ENCODE measurements at places on chromosomes 7 and 10.

- no peak for DNase-seq
These were observed 587.6 kb upstream of the NRP1 start for GRCh38 chr10:33921970-33922605.

DNA sequence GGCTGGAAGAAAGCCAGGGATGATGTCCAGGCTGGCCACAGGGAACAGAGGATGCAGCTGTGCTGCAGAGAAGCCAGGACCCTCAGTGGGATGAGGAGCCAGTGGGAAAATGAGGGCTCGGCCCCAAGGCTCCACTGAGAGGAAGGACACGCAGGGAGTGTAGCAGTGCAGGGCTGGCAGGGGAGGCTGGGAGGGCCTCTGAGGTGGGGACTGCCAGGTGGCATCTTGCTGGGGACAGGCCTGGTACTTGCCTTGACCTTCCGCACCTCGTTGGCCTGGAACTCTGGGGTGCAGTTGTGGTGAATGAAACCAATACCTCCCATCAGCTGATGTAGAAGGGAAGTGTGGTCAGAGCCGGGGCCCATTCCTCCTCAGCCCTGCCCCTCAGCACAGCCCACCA lies 9.2 kb downstream of the IMPDH1 start:
- no peak for DNase-seq

GRCh38 chr7:155787171-155787851 lies 25.0 kb downstream of the SHH start:
- no peak for DNase-seq

- DNase-seq, result no peak
These were observed 30.8 kb downstream of the GRID1 start for GRCh38 chr10:86335831-86336230.

DNA sequence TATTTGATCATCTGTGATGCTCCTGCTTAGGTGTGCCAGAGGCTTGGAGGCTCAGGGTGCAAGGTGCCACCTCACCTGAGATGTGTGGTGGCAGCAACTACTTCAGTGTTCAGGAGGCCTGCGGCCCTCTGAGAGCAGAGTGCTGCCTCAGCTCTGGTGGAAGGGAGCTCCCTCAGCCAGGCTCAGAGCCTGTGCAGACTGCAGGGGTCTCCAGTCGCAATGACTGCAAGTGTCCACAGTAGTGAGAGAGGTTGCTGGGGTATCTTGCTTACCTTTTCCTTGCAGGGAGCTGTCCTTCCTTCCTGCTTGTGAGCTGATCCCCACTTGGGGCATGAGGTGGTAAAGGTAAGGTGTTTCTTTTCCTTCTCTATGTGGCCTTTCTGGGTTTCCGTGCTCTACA lies 131.0 kb upstream of the GAD2 start:
- no peak for DNase-seq

GRCh38 chr10:78404296-78404695 lies 370.6 kb downstream of the RPS24 start:
- DNase-seq, result no peak

- no peak for DNase-seq
These were observed 599.6 kb downstream of the INHBA start for GRCh38 chr7:41103331-41103730.

DNA sequence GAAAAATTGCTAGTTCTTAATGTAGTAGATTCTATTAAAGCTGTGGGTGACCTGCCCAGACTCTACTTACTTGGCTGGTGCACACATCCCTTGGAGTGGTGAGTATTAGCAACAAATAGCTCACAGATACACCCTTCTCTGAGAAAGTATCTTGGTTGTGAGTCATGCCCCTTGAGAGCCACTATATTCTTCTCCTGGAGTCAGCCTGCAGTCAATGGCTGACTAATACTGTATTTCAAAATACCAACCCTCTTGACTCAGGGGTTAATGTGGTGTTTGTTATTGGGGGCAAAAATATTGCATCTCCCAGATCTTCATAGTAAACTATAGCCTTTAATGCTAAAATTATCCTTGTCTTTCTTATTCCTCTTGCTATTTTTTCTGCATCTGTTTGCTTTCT lies 354.9 kb downstream of the BMPER start:
- DNase-seq, result no peak

- no peak for DNase-seq
These were observed 706 bp downstream of the TBATA start for GRCh38 chr10:70784471-70784870.

DNA sequence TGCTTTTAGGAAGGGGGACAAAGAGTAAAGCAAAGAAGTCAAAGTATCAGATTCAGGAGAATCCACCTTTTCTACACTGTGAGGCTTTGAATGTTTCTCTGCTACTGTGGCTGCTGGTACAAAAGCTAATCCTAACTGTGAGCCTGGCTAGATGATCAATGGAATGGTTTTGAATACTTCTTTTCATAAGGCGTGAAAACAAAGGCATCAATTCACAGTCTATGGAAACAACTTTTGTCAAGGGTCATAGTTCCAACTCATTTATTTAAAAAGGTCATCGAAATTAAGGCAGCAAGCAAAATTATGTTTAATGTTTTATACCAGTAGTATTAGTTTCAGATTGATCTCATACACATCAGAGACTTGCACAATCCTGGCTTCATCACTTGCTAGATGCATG lies 118.1 kb downstream of the CTTNBP2 start:
- DNase-seq, result no peak

- peak; percentile 36 for DNase-seq
These were observed at the start of gene DKK1 for GRCh38 chr10:52313933-52314821. TSS of gene DKK1 (plus strand) at chr10:52314281. CDS start at chr10:52314435, 154 bp downstream.

GRCh38 chr7:22445140-22445743 lies 54.7 kb downstream of the STEAP1B start:
- no peak for DNase-seq

- DNase-seq, result peak; percentile 17
These were observed 33.8 kb upstream of the ATXN7L1 start for GRCh38 chr7:105910172-105910571.

GRCh38 chr10:110361800-110362456 lies 57.2 kb upstream of the SMNDC1 start:
- DNase-seq, result peak; percentile 84

DNA sequence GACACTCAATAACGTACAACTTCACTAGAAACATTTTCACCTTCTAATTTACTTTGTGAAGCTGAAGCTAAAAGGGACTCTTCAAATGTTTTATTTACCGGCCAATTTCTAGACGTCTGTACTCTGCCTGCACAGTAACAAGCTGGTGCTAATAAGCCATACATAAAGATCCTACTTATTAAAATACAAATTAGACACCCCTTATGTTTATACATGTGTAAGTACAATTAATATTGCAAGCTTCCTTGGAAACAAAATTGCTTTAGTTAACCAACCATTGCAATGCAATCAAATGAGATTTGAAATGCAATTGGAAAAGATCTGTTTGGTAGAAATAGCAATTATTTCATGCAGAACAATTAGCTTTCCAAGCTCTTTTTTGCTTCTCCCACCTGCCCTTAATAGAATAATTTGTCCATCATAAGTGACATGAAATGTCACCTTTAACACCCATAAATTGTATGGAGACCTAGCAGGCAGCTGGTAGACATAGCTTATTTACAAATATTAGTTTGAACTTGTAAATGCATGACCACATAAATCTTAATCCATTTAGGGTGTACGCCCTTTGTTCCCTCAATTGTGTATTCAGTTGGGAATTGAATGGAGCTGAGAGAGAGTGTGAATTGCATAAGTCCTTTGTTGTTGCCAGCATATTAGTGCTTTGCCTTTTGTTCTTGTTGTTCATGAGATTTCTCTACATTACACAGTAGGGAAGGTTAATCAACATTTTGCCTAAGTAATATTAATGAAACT lies 277.1 kb downstream of the CACNA2D1 start:
- no peak for DNase-seq

DNA sequence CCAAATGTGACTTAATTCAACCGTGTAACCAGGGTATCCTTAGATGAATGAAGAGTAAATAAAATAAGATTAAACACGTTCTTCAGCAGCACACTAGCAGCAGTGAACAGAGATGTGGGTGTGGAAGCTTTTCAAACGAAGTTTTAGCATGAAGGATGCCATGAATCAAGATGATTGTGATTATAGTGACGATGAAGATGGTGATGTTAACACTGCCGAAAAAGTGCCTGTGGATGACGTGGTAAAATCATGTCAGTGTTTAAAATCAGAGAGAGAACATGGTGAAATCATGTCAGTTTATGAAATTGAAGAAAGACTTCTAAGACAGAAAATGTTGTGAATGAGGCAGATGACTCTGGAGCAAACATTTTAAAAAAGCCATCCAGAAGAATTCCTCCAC lies 19.2 kb downstream of the LCOR start:
- DNase-seq, result no peak

DNA sequence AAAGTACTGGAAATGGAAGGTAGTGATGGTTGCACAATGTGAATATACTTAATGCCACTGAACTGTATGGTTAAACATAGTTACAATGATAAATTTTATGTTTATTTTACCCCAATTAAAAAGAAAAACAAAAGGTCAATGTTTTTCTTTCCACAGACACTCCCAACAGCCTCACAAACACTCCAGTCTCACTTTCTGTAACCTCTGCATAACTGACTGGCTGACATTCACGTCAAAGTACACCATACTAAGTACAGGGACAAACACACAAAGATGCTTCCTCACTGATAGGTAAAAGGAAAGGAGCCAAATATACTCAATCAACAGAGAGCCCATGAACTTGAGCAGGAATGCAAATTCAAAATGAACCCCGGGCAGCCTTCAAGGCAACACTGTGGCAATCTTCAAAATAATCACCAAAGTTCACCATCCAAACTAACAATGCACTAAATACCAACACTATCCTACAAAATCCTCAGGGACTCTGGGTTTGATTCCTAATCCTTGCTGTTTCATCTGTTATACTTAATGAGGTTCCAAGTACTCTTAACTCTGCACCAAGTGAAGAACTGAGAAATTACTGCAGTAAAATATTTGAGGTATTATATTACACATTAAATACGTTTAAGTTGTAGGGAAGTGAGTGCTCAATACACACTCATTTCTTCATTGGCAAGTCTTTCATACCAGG lies 90.8 kb downstream of the ARMH3 start:
- no peak for DNase-seq

DNA sequence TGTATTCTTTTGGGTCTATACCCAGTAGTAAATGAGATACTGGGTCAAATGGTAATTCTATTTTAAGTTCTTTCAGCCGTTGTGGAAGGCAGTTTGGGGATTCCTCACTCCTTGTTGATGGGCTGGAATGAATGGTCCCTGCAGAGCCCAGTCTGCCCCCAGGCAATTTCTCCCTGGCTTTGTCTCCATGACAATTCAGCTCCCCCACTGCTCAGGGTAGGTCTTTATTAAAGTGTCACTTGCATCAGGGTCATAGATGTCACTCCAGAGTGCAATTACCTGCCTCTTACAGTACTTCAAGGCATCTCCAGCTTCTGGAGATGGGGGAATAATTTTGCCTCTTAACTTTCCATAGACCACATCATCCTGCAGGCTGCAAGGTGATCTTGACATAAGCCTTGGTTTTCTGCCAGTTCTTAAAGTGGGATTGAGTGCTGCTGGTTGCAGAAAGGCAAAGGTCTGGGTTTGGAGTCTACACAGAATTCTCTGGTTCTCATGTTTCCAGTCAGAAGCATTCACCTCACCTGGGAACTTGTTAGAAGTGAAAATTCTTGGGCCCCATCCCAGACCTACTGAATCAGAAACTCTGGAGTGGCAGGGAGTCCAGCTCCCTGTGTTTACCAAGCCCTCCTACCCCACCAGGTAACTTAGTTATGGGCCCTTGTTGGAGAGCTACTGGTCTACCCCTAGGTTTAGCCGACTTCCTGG lies 442.4 kb downstream of the GALNT17 start:
- DNase-seq, result no peak

- DNase-seq, result no peak
These were observed 431.0 kb upstream of the GALNT17 start for GRCh38 chr7:70700941-70701425.

DNA sequence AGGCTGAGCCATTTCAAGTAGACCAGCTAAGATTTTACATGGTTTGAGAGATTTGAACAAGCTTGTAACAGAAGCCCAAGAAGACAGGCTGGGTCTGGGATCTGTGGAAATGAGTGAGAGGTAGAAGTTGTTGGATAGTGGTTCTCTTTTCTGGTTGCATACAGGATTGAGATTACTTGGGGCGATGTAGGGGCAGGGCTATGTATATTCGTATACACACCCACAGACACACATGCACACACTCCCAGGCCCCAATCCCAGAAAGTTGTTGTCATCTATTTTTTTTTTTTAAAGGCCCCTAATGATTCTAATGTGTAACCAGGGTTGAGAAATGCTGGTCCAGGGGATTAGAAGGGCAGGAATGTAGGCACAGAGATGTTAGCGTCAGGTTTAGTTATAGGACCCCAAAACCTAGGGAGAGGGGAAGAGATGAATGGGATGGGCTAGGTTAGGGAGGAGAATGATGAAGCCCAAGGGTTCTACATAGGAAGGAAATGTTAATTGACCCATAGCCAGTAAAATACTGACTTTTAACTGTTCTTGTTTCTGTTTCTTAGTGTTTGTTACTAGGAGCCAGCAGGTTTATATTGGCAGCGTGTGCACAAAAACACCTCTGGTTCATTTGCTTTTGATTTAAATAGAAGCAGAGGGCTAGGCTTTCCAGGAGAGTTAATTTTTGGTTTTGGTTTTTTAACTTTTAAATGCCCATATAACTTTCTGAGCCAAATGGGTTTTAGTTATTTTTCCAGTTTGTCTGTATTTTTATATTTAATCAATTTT lies 7.8 kb downstream of the TAX1BP1 start:
- DNase-seq, result no peak

- DNase-seq, result no peak
These were observed 19.5 kb upstream of the PTF1A start for GRCh38 chr10:23172429-23173213.

GRCh38 chr7:151368136-151368571 lies 26.5 kb downstream of the NUB1 start:
- DNase-seq, result peak; percentile 84

DNA sequence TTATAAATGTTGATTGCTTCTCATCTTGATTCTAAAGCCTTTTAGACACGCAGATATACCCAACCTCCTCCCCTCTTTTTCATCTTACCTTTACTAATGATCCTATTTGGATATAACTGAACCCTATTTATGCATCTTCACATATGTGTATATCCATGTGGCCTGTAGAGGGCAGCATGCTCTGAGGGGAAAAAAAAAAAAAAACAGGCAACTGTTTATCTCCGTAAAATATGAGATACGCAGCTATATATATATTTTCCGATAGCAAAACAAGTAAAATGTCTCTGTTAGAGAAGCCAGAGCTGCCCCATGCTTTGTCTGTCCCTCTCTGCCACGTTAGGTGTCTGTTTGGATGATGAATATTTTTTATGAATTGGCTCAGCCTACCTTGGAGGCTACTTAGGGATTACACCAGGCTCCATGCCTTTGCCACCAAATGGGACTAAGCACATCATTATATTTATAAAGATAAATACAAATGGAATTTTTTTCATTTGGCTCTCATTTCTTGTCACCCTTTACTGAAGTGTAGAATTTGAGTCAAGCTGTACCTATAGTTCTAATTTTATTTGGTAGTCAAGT lies 174.8 kb upstream of the FZD1 start:
- DNase-seq, result no peak

DNA sequence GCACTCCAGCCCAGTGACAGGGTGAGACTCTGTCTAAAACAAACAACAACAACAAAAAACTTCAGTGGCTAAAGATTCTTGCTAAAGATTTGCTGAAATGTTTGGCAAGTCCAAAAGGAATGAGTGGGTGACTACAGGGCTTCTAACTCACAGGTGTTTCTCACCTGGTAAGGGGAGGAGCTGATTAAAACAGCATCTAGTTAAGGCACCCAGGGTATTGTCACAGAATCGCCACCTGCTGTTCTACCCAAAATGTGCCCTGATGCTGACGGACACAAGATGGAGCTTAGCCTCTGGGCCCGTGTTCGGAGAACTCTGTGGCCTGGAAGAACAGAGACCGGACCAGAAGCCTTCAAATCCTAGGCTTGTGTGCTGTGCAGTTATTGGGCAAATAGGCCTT lies 336.0 kb upstream of the GALNT17 start:
- no peak for DNase-seq

All from activated CD4-positive, alpha-beta T cell treated with anti-CD3 and anti-CD28 coated beads, Interleukin-10, Interleukin-2, amounts not matched to agents 100 ng/mL and 50 ng/mL, durations not matched to agents 16 hours and 8 hours (primary cell).